ENCODE measurements at places on chromosomes 3 and 15.
A peak's percentile ranks its signal among the peaks of the same experiment; 100 is the strongest.

GRCh38 chr3:125083776-125084175 lies 28.0 kb upstream of the HEG1 start:
- no peak for DNase-seq

DNA sequence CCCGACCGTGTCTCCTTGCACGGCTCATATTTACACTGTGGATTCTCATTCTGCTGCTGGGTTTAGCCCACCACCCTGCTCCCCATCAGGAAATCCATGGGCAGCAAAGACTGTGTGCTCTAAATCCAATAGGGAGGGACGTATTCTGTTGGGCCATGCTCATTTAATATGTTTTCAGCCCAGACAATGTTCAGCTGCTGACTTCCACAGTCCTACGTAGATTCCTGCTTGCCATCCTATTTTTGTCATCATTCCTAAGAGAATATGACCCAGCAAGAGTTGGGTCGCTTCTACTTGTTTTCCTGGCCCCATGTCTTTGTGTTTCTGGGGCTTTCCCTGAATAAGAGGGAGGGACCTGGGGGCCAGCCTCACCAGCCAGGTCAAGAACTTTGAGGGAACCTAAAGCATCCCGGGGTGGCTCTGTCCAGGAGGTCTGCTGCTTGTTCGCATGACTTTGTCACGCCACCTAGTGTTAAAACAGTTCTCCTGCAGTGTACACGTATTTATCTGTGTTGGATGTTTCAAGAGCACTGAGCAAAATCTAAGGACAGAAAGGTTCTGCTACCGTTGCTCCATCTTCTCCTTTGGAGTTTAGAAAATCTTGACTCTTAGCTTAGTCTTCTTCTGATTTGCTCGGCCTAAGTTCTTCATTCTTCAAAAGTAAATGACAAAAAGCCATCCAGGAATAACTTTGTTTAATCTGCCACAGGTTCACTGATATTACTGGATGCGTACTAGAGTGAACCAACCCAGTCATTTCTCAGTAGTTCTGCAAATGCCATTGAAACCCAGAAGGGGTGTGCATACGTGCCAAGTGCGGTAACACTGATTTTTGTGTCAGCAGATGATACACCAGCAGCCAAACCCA lies 79.8 kb upstream of the NR2E3 start:
- peak; percentile 56 for DNase-seq

GRCh38 chr3:134511500-134511899 lies 25.6 kb downstream of the CEP63 start:
- DNase-seq, result no peak

GRCh38 chr3:178059119-178059518 lies 477.1 kb upstream of the KCNMB2 start:
- peak; percentile 20 for DNase-seq
